Astrocyte of the hippocampus (primary cell): ENCODE measurements at places on chromosomes 5 and 9.
A peak's percentile ranks its signal among the peaks of the same experiment; 100 is the strongest.

- no peak for DNase-seq
Observed at GRCh38 chr5:172717481-172718195, 53.4 kb downstream of the DUSP1 start.

DNA sequence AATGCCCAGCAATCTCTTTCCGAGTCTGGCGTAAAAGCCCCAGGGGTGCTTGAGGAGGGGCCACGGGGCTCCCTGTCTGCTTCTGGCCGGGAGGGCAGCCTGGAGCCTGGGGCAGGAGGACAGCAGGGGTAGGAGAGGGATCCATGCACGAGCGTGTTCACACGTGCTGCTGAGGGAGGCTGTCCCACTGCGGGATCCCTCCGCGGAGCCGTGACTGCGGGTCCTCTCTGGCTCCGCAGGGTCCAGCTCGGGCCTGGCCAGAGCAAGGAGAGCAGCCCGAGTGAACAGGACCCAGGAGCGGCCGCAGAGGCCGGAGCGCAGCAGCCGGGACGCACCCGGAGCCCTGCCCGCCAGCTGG lies 78.4 kb downstream of the ZNF354C start:
- no peak for DNase-seq

GRCh38 chr9:135239100-135239768 lies 151.8 kb downstream of the OLFM1 start:
- no peak for DNase-seq

DNA sequence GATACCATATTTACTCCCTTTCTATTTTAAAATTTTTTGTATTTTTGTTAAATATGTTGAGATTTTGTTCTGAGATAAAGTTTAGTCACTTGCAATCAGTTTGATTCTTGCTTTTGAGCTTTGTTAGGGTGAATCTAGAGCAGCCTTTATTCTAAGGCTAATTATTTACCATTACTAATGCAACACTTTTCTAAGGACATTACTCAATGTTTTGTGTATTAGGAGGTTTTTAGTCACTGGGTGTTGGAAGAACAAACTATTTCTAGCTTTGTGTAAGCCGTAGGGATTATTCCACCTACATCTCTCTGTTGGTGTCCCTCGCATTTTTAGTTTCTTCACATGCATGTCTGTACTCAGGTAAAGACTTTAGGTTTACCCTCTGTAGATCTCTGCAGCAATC lies 379.5 kb upstream of the CD180 start:
- DNase-seq, result no peak

GRCh38 chr5:168877132-168877892 lies 298.1 kb upstream of the PANK3 start:
- no peak for DNase-seq

GRCh38 chr9:137158625-137159024 lies 11.2 kb downstream of the LRRC26 start:
- no peak for DNase-seq

- DNase-seq, result no peak
Observed at GRCh38 chr5:128212191-128212806, 128.7 kb downstream of the SLC12A2 start.

GRCh38 chr5:101608322-101608721 lies 687.8 kb downstream of the SLCO4C1 start:
- peak; percentile 13 for DNase-seq

DNA sequence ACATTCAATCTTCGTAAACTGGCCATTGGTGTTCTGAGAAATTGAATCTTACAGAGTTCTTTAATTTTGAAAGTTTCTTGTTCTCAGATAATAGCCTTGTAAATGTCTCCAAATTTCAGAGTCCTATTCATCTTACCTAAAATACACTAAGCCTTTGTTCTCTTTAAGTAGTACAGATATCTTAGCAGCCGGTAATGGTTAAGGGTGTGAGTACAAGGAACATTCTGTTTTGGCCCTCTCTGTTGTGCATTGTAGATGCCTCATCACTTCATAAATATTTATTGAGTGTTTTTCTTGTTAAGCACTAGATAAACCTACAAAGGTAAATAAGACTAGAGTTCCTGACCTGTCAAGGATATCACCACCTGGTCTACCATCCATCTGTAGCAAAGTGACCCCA lies 35.2 kb downstream of the ZCCHC7 start:
- no peak for DNase-seq

- no peak for DNase-seq
Observed at GRCh38 chr9:127965953-127966352, 14.8 kb downstream of the EEIG1 start.

DNA sequence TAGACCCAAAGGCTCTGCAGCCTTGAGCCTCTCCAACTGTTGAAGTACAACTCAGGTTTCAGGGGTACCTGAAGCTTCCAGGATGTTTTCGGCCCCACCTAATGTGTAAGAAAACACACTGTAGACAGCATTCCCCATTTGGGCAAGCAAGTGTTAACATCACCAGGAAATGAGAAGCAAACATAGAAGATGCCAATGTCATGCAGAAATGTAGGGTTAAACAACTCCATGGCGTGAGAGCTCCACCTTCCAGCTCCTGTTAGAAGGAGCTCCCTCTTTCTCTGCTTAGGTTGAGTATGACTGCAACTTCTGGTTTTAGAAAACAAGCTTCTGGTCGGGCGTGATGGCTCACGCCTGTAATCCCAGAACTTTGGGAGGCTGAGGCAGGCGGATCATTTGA lies 31.0 kb upstream of the DENND1A start:
- DNase-seq, result no peak

- no peak for DNase-seq
Observed at GRCh38 chr9:130027533-130028365, 15.2 kb downstream of the FNBP1 start.

DNA sequence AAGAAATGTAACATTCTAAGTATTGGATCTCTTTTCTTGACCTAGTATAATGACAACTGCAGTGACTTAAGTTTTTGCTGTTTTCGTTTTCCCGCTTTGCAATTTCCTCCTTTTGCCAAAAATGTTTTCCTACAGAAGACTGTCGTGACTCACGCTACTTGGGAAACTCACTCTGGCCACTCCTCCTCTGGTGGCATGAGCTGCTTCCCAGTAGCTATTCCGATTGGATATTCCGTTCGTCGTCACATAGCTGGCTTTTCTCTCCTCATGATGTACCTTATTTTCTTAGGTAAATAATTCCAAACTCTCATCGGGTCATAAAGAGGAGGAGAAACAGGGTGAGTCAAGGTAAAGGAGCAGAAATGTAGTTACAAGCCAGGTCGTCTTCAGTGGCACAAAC lies 64.9 kb downstream of the GOLPH3 start:
- DNase-seq, result no peak

GRCh38 chr5:133668458-133668857 lies 56.1 kb upstream of the FSTL4 start:
- DNase-seq, result no peak
